GM23338 (cell line): ENCODE measurements at places on chromosomes 12 and 14.

- DNase-seq = peak; percentile 88
Measured at GRCh38 chr12:103548622-103549601, 38.2 kb upstream of the STAB2 start.

DNA sequence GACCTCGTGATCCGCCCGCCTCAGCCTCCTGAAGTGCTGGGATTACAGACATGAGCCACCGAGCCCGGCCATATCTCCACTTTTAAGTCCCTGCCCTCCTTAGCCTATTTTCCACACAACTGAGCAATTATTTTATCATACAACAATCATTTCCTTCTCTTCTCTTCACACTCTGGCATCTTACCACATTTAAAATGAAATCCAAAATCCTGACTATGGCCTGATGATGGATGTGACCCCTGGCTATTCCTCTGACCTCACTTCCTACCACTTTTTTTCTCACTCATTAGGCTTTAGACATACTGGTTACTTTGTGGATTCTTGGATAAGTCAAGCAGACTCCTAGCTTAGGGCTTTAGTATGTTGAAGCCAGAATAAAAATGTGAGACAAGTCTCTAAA lies 21.9 kb upstream of the EID3 start:
- no peak for DNase-seq

GRCh38 chr12:26389343-26389742 lies 194.0 kb downstream of the SSPN start:
- no peak for DNase-seq

GRCh38 chr12:47282206-47282605 lies 202.4 kb upstream of the AMIGO2 start:
- DNase-seq = no peak

GRCh38 chr12:24895612-24896011 lies 53.3 kb downstream of the BCAT1 start:
- no peak for DNase-seq

- DNase-seq = no peak
Measured at GRCh38 chr12:52580496-52580895, 6.9 kb upstream of the KRT74 start.
